ENCODE measurements at places on chromosomes 2 and 18. TPM values are rescaled to one million over a fixed set of nuclear protein-coding genes. Genes with fewer than 3 reads are reported as not detected.

Gene CHPF
- total RNA-seq = 341 TPM

Gene GRB14
- total RNA-seq = 10.4 TPM

Gene PTGR3
- 10.0 TPM for total RNA-seq

Gene SCLY
- total RNA-seq = 18.3 TPM

Gene DYNAP
- not detected for total RNA-seq

Gene AFF3
- 3.4 TPM for total RNA-seq

Gene SKA1
- total RNA-seq = 3.0 TPM

Gene B4GALT6
- total RNA-seq = 3.1 TPM

Gene GLI2
- 10.0 TPM for total RNA-seq

Gene CPLX4
- not detected for total RNA-seq

Gene NPHP1
- total RNA-seq = 3.9 TPM

Gene HOXD10
- total RNA-seq = not detected

Gene POTEI
- total RNA-seq = not detected

Gene RFTN2
- 3.5 TPM for total RNA-seq

Gene ASIC4
- 0.46 TPM for total RNA-seq

Gene HK2
- 113 TPM for total RNA-seq

Gene VIL1
- total RNA-seq = not detected

Gene CRYBA2
- total RNA-seq = not detected

All from smooth muscle cell of the pulmonary artery (primary cell).